ENCODE measurements at places on chromosomes 13 and 19.

- no peak for DNase-seq
Measured at GRCh38 chr19:45010306-45010705, 9.0 kb downstream of the RELB start.

DNA sequence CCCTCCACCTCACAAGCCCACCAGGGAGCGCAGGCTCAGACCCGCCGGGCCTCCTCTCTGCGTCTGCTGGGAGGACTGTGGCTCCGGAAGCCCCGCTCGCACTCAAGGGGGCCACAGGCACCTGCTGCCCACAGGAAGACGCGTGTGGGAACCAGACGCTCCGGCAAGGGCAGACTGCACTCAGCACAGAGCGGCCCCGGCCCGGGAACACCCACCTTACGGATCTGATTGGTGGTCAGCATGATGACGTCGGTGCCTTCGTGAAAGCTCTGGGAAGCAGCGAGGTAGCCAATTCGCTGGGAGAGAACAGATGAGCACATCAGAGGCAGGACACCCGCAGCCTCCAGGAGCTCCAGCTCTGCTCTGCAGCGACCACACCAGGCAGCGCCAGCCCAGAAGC, 14.6 kb downstream of the AP3D1 start:
- DNase-seq = no peak

DNA sequence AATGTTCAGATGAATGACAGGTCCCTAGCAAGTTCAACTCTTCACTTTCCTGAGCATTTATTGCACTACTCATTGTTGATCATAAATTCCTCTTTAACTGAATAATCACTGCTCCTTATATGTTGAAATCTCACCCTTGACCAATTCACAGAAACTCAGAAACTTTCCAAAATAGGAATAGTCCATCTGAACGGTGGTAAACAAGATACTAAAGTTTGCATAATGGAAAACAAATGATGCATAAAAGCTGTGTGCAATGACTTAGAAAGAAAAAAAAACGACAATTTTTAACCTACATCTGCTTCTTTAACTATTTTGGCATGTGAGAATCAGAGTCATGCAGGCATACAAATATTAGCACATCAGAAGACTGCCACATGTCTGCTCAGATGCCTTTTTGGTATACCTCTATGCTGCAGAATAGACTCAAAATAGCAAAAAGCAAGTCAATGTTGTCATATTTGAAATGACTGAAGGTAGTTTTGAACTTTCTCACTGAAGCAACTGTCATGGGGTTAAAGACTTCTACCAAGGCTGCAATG, 34.8 kb downstream of the SLC10A2 start:
- DNase-seq = no peak

DNA sequence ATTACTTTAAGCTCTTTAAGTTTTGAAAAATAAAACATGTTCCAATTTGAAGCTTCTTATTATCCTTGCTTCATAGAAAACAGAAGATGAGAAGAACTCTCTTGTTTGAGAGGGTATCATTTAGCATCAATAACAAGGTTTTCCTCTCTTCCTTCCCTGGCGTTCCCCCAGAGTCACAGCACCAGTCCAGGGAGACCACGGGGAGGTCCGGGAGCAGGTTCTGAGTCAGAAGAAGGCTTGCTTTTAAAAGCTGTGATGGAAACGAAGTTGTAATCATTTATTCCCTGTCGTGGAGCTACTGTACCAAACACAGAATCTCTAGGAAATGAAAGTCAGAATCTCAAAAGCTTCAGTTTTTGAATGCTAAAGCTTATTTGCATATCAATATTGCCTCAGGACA, 174.0 kb upstream of the LSM14A start:
- no peak for DNase-seq

GRCh38 chr13:112053744-112054615, 13.0 kb upstream of the SOX1 start:
- no peak for DNase-seq

DNA sequence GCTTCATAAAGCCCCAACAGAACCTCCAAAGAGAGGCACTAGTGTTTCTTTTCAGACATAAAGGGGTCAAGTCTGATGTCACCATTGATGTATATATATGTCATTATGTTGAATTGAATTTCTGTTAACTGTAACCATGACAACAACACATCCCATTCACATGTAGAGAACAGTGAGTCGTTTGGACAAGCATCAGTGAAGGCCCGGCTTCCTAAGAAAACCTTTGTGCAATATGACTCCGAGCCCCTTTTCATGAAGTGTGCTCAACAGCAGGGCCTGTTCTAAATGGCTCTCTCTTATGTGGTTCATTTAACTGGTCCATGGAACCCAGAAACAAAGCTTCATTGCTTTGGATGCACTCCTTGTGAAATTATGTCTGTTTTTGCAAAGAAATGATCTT, 67.2 kb upstream of the UBL3 start:
- no peak for DNase-seq

GRCh38 chr13:21675095-21675991, 4.5 kb downstream of the FGF9 start:
- DNase-seq = peak; percentile 47

Data from stimulated activated CD4-positive, alpha-beta T cell treated with anti-CD3 and anti-CD28 coated beads, Interleukin-4, amount 100 ng/mL, for 1 hour (primary cell).